Inflammatory macrophage (primary cell): ENCODE measurements at places on chromosomes 1 and 21.

DNA sequence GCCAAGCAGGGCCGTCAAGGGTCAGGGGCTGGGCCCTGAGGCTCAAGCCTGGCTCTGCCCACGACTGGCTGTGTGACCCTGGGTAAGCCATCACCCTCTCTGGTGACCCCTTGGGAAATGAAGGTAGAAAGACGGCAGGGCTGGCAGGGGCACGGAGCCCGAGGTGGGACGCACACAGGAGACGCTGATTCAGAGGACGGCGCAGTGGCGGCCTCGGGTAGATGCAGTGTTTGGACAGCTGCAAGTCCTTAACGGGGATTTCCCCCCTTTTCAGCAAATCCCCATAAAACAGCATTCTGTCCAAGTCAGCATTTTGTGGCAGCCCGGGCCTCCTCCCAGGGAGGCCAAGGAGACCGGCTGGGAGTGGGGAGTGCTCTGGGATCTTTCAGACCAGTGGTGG lies 16.7 kb downstream of the COL8A2 start:
- no peak for DNase-seq

GRCh38 chr21:46551636-46552241 lies 53.1 kb downstream of the S100B start:
- peak; percentile 60 for DNase-seq

DNA sequence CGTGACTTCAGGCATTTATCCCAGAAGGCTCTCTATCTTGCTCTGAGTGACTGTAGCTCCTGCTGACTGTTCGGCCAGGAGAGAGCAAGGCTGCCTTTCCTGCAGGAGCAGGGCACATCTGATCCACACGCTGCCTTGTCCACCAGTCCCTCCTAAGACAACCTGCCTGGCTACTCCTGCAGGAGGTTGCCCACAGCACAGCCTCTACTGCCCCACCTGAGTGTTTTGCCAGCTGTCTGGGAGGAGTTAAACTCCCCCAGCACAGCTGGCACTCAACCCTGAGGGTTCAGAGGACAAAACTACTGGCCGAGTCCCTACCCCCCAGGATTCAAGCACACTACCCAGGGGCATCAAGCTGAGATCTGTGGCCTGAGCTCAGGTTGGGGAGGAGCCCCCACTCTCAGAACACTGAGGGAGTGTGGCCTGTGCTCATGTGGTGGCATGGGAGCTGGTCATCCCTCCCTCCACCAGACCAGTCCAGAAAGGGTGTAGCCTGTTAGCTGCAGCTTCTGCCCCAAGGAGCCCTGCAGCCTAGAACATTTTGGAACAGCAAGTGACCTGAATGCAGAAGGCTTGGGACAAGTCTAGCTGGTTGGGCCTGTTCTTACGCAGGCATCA lies 237.3 kb downstream of the SLC44A5 start:
- DNase-seq, result no peak

DNA sequence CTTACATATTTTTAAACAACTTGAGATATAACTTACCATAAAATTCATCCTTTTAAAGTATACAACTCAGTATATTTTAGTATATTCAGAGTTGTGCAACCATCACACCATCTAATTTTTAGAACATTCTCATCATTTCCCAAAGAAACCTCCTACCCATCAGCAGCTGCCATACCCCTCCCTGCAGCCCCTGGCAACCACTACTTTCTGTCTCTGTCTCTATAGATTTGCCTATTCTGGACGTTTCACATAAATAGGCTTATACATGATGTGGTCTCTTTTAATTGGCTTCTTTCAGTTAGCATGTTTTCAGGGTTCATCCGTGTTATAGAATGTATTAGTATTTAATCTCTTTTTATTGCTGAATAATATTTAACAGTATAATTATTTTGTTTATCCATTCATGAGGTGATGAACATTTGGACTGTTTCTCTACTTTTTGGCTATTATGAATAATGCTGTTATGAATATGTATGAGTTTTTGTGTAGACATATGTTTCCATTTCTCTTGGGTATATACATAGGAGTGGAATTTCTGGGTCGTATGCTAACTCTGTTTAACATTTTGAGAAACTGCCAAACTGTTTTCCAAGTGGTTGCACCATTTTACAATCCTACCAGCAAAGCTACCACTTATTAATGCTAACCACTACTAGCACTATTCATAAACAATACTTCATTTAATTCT lies 29.5 kb downstream of the WDR26 start:
- no peak for DNase-seq

GRCh38 chr1:205373798-205374175 lies 17.1 kb upstream of the KLHDC8A start:
- no peak for DNase-seq

GRCh38 chr1:6133146-6133895 lies 46.8 kb downstream of the CHD5 start:
- no peak for DNase-seq

DNA sequence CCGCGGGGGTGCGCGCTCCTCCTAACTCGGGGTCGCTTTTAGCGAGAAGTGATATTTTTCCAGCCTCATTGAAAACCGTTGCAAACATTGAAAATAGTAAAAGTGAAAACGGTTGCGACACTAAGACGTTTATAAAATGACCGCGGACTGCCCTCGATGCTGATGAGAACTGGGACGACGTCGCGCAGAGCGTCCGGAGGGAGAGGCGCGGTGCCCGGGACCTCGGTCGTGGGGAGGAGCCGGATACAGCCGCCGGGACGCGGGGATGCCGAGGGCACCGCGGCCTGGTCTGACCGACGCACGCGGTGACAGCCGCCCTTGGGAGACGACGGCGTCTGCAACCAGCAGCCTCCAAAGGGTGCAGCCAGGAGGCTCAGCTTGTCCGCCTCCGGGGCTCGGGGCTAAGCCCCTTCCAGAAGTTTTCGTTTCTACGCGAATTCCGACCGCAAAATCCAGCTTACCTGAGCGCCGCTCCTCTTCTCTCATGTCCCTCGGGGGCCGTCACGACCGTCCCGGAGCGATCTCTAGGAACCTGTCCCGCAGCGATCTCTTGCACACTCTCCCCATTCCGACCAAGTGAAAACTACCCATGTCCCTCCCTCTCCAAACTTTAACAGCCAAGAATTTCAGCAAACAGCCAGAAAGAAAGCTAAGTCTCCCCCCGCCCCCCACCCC lies 144.4 kb upstream of the ETS2 start:
- peak; percentile 40 for DNase-seq

DNA sequence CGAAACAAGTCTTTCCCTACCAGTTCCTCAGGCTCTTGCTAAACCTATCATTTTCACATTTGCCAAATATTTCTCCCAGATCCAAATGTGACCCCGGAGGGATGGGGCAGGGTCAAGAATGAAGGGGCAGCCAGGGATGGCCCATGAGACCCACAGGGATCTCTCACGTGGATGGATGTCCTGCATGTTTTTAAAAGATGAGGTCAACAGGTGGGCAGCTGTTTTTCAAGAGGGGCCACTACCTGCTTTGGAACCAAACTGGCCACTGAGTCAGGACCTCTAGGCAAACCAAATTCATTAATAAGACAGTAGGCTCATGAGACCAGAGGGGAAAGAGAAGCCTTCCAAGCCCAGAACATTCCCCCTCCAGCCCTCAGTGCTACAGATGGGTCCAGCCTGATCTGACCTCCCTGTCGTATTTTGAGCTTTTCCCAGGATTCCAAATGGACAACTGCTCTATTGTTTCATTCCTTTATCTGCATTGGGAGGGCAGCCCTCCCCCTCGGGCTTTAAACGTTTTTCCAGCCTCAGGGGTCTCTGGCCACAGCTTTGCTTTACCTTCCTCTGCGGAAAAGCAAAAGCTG lies 252.5 kb upstream of the IRF2BP2 start:
- DNase-seq, result no peak

GRCh38 chr1:107132780-107133179 lies 8.1 kb upstream of the NTNG1 start:
- DNase-seq, result no peak

- DNase-seq, result no peak
These were observed 118.2 kb downstream of the FAF1 start for GRCh38 chr1:50841791-50842387.

DNA sequence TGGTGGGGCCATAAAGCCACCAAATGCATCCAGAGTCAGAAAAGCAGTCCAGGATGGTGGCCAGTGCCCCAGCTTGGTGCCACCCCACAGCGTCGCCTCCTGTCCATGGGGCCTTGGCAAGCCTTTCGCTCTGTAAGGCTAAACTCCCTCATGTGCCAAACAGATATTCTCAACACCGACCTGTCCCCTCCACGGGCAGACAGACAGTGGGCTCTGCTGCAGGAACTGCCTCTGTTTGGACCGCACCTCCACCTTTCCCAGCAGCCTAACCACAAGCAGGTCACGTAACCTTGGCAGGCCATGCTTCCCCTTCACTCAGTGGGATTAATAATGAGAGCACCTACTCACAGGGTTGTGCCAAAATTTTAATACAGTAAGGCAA lies 11.7 kb downstream of the RUNX1 start:
- no peak for DNase-seq

DNA sequence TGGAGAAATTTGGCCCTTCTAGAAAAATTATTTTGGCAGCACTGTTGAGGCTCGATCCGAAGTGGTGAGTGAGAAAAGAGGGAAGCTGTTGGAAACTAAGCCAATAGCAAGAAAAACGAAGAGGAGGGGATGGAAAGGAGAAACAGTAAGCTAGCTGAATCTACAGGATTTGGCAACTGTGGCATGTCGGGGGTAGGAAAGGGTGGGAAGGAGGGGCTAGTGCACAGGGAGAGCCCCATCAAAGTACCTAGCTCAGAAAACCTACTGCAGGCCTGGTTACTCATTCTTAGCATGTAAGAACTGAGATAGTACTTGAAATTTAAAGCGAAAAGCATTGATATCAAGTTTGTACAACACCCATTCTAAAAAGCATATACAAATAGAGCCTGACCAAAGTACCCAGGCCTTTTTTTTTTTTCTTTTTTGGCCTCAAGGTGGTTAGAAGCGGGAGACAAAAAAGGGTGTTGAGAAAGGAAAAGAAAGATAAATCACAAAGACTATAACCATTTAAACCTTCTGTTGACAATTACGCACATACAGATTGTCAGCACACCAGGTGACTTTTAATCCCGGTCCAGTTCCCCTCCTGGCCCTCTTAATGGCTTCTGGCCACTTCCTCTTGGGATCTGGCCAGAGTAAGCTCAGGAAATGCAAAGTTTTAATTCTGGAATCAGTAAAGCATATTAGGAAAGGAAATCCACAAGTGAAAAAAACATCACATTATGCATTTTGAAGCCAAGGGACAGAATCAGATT lies 50.4 kb downstream of the SLC16A1 start:
- no peak for DNase-seq

DNA sequence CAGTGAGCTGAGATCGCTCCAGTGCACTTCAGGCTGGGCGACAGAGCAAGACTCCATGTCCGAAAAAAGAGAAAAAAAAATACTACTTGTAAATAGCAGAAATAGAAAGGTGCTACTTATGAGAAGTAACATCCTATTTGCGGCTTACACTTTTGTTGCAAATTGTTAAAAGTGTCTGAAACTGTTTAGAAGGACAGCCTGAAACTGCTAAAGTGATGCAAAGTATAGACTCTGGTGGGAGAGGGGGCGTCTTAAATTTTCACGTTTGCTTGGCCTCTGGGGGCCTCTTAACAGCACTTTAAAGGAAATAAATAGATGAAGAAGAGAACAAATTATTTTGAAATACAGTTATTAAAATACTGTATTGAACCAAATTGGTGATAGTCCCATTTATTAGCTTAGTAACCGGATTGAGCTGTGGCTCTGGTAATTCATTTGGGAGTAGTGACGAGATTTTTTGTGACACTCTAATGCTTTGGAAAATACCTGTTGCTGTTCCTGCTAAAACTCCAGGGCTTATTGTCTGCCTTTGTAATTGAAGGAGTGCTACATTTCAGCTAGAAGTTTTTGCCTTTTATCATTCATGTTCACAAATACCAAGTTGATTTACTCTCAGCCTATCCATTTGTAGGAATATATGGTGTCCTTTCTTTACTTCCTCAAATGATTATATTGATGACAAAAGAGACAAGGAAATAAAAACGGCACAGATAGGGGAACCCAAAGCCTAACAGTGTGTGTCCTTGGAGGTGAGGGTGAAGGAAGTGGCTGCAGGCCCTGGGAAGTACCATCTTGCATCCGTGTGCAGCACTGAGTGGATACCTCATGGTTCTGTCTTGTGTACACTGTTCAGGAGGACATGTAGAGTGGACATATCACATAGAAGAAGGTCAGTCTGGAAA lies 6.2 kb downstream of the PKNOX1 start:
- DNase-seq, result peak; percentile 27

GRCh38 chr1:59272507-59272906 lies 24.4 kb upstream of the FGGY start:
- DNase-seq, result peak; percentile 39

DNA sequence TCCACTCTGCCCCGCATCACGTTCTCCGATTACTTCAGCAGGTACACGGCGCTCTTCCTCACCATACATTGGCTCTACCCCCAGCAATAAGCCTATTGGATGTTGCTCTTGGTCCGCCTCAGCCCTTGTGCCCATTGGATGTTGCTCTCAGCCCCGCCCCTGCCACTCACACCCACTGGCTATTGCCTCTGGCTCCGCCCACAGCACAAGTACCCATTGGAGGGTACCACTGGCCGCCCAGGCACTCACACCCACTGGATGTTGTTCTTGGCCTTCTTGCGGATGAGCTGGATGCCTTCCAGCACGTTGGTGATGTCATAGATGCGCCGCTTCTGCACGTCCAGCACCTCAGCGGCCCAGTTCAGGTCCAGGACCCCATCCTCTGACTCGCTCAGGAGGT lies 9.4 kb downstream of the E2F2 start:
- no peak for DNase-seq

DNA sequence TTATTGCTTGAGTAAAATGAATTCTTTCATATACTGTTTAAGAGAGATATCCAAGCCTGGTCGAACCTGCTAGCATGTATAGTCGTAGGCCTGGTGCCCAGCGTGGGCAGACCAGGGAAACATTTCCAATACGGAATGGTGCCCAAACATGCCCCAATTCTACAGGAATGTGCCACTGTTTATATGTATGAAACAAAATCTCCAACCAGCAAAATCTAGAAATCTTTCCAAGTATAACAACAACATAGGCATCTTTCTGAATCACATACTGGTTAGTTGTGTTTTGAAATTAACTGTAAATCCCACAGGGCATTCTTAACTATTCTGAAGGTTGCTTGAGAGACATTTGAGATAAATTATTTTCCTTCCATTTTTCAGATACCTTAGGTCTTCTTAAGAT lies 17.0 kb upstream of the ABCD3 start:
- DNase-seq, result no peak

GRCh38 chr21:17793246-17794123 lies 25.7 kb downstream of the C21orf91 start:
- peak; percentile 29 for DNase-seq

DNA sequence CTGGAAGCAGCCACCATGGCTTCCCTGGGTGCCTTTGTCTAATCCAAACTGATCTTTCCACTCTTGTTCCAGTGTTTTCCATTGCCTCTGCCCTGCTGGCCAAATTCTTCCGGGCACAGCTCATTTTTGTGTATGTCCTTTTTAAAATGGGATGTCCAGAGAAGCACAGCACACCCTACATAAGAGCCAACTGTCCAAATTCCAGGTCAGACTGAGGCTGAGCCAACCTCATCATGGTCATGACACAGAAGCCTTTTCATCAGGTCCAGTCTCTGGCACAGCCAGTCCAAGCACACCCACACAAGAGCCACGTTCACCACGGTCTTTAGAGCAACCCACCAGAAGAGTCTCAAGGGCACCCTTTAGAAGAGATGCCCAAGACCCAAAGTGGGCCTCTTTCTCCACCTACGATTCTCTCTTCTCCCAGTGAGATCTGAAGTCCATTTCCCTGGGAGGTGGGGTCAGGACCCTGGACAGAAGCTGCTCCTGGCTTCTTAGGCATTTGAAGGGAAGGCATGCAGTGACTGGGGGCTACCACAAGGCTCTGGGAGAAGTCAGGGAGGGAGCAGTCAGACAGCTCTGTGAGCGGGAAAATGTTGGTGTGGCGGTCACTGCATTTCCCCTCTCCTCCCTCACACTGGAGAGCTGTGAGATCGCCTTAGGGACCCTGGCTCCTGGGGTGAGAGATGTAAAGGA lies 53.2 kb downstream of the SYT2 start:
- peak; percentile 17 for DNase-seq
